Stimulated activated CD4-positive, alpha-beta T cell treated with anti-CD3 and anti-CD28 coated beads, Interleukin-1b, Interleukin-23, amount 100 ng/mL, for 1 hour (primary cell): ENCODE measurements at places on chromosomes 11 and 22.

GRCh38 chr11:45513821-45514340 is 151.5 kb downstream of the CHST1 start:
- DNase-seq, result no peak

- DNase-seq, result no peak
These were observed 16.2 kb downstream of the MPPED1 start for GRCh38 chr22:43428005-43428485.

DNA sequence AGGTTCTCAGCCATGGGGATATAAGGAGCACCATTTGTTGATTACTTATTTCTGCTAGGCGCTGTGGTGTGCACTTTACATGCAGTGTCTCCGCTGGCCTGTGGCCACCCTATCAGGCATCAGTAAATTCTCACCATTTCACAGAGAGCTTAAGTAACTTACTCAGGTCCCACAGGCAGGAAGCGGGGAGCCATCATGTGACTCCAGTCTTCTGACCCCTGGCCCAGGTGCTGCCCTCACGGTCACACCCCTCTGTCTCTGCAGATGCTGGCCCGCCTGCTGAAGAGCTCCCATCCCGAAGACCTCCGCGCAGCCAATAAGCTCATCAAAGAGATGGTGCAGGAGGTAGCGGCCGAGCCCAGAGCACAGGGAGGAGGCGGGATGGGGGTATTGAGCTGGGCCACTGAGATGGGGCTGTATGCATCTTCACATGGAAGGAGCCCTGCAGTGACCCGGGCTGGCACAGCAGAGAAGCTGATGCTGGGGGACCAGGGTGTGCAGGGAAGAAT is 12.8 kb downstream of the GGA1 start:
- DNase-seq, result no peak

DNA sequence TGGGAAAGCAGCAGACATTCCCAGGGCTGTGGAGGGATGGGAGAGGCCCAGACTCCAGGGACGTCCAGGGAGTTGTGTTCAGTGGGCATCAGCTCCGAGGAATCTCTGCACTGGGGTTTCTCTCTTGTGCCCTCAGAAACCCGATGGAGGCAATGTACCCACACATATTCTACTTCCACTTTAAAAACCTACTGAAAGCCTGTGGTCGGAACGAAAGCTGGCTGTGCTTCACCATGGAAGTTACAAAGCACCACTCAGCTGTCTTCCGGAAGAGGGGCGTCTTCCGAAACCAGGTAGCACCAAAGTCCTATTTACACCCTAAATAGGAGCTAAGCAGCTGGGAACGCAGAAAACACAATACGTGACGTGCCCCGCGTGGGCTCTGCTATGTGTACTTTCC is 8.3 kb downstream of the APOBEC3D start:
- no peak for DNase-seq

- DNase-seq, result no peak
These were observed 15.3 kb downstream of the BLID start for GRCh38 chr11:122100756-122101080.
